ENCODE measurements at places on chromosomes 7 and 10.
A peak's percentile ranks its signal among the peaks of the same experiment; 100 is the strongest.

GRCh38 chr10:123409884-123410283 lies 255.7 kb downstream of the BUB3 start:
- no peak for DNase-seq

DNA sequence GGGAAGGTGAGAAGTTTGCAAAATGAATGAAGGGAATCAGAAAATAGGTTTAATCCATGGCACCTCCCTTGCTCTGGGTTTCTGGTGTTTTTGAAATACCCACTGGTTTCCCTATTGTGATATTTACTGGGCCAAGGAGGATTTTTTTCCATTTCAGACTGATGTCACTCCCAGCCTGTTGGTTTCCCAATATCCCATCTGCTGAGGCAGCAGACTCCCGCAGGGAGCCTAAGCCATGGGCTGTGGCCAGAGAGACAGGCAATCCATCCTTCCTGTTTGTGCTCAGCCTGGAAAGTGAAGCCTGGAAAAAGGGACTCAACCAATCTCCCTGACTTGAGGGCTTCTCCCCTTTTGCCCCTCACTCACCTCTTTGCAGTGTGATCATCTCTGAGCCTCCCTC lies 22.8 kb downstream of the FAM107B start:
- DNase-seq, result peak; percentile 48

- DNase-seq, result no peak
Measured at GRCh38 chr10:77357185-77357584, 280.4 kb downstream of the KCNMA1 start.

DNA sequence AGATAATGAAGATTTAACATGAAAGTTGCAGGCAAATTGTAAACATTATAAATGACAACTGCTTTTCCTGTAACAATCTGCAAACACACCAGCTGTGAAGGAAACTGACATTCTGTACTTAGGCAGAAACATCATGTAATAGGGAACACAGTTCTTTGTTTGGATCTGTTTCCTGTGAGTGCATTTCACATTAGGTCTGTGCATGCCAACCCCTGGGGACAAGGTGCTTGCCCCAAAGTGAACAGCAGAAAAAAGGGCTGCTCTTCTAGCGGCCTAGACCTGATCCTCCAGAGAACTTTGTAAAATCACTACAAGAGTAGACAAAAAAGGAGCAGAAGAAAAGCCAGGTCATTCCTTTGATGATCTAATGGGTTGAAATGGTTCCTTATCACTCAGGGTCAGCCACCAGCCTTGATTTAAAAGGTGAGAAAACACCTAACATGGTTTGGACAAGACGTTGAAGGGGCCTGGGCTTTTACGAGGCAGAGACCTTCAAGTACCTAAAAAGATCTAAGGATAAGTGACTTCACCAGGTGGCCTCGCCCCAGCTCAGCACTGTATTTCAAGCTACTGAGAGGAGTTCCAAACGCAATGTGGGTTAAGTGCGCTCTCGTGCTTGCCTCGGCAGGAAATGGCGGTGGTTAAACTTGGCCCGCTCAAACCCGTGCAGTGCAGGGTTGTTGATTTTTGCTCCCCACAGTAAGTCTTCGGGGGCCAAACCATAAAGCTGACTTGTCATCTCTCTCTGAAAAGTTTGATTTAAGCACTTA lies 249.7 kb downstream of the CREB5 start:
- DNase-seq, result no peak

- no peak for DNase-seq
Measured at GRCh38 chr7:132073920-132074589, 502.2 kb downstream of the PLXNA4 start.

GRCh38 chr10:69815104-69815503 lies 13.4 kb downstream of the COL13A1 start:
- DNase-seq, result no peak

DNA sequence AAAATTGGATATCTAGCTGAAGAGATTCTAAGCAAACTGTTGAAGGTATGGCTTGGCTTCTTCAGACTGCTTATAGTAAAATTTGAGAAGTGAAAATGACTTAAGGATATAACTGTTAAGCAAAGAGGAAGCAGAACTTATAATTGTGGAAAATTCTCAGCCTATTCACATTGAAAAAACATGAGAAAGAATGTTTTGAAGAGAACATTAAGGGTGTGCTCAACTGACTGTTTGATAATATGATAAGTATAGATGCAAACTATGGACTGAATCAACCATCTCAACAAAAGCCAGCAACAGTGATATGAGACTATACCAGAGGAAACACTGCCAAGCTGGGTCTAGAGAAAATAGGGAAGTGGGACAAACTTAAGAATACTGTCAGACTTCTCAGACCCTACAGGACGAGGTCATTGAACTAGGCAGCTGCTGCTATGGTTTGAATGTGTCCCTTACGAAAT lies 133.1 kb upstream of the PPP1R3A start:
- DNase-seq, result no peak

DNA sequence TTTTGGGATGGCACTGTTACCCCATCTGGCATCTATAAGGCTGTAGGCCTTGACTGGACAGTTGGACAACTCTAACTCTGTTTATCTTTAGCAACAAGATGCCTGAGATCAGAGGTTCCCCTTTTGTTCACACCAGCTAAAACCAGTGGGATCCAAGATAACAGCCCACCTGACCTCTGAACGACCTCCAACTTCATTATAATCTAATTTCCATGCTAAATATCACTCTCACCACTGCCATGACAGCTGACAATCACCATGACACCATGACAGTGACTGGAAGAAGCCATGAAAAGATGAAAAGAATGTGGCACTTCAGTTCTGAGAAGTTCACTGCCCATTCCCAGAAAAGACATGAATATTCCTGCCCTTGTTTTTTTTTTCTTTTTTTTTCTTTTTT lies 281.4 kb upstream of the TAC1 start:
- no peak for DNase-seq

DNA sequence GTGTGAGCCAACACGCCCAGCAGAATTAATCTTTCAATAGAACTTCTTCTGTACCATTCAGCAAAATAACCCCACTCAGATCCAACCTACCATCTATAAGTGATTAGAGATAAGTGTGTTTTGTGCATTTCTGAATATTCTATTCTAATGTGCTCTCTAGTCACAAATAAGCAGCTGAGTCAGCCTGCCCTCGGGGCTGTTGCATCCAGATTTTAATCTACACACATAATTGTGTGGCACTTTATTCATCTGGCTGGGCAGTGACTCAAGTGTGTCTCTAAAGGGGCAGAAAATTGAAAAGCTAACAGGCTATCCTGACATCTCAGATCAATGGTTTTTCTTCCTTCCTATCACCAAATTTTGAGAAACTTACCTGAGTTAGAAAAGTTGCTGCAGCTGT lies 60.3 kb downstream of the PRR15 start:
- DNase-seq, result no peak

DNA sequence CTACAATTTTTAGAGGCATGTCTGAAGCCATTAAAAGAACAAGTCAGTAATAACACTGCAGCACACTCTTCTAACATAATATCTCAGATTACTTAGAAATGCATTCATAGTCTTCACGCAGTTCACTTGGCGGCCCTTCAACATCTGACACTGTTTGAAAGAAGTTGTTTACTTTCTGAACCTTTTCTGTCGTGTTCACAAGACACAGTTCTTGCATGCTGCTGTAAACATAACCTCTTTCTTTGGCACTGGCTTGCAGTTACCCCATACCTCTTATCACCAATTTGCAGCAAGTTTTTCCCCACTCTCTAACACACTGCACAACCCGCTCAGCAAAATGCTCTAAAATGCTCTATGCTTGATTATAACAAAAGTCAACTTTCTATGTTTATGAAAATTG lies 12.0 kb downstream of the PIP4K2A start:
- DNase-seq, result no peak

DNA sequence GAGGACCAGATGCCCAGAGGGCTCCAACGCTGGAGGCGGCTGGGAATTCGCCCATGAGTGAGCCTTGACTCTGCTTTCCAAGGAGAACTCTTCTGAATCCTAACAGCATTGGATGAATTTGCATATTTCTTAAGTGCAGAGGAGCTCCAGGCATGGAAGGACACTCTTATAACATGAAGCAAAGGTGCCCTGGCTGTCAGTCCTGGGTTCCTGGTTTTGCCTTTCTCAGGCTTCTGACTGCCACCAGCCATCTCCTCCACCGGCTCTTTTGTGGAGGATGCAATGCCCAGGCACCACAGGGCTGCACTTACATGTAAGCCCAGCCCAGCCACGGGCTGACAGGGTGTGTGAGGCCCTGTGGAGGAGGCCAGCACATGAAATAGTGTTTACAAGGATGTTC lies 8.2 kb downstream of the CLRN3 start:
- no peak for DNase-seq

DNA sequence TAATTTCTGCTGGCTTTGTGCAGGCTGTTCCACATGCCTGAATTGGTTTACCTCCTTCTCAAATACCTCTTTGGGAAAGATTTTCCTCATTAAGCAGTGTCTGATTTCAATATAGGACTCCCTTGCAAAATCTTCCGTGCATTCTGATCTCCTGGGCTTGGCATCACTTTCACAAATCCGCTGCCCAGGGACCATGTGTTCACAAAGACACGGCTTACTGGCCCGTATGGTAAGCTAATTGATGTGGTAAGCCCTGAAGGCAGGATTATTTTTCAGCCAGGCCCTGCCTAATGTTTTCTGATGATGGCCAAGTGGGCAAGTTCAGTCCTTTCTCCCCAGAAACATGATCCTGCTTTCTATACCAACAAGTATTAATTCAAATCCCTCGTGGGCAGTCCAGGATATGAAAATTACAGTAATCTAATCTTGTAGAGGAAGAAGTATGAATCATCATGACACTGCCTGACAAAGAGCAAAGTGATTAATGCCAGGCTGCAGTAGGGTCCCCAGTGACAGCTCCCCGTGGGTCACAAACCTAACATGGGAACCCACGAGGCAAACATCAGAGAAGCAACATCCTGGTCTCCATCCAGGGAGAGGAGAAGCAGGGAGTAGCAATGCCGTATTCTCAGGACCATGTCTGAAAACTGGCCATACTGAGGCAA lies 11.6 kb upstream of the SVIL start:
- DNase-seq, result no peak

DNA sequence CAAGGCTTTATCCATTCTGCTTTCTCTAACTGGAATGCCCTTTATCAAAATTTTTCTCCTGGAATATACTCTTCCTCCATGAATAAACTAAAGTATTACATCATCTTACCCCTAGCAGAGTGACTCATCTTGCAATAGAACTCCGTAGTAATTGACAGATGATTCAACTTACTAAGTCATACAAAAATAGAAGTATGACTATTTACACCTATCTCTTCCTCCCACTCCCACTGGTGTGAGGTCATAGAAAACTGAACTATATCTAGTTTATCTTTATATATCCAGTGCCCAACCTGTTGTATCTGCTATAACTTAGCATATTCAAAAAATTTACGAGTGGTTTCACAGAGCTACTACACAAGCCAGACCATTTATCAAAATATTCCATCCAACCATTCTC lies 26.1 kb downstream of the ABCB1 start:
- no peak for DNase-seq

GRCh38 chr7:41084381-41084780 lies 618.5 kb downstream of the INHBA start:
- DNase-seq, result no peak

DNA sequence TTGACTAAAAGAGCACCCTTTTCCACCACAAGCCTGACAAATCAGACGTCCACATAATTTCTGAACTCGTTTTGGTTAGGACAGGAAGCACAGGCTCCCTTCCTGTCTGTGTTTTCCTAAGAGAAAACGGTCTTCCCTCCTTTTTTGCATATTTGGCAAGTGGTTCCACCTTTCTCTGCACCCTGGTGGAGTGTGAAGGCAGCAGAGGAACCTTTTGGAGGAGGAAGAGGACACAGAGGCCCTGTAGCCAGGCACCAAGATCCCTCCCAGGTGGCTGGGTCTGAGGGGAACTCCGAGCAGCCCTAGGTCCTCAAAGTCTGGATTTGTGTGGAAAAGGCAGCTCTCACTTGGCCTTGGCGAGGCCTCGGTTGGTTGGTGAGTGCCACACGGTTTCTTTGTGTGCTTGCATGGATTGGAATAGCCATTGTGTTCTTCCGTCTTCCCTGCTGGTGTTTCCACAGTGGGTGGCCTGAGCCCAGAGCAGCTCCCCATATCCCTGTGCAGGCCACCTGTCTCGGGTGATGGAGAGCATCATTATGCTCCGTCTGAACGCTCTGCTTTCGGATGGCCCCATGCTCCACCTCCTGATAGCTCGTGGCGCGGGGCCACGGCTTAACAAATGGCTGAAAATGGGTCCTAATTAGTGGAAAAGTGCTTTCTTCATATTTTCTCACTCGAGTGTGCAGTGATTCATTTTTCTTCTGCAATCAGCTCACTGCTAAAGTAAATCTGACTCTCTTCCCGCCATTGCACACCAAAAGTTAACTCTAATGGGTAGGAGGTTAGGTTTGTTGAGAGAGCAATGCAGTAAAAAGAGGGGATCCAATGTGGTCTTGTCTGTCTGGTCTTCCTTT lies 4.2 kb downstream of the IKZF1 start:
- no peak for DNase-seq

- no peak for DNase-seq
Measured at GRCh38 chr7:30143748-30144251, 9.0 kb downstream of the MTURN start.

DNA sequence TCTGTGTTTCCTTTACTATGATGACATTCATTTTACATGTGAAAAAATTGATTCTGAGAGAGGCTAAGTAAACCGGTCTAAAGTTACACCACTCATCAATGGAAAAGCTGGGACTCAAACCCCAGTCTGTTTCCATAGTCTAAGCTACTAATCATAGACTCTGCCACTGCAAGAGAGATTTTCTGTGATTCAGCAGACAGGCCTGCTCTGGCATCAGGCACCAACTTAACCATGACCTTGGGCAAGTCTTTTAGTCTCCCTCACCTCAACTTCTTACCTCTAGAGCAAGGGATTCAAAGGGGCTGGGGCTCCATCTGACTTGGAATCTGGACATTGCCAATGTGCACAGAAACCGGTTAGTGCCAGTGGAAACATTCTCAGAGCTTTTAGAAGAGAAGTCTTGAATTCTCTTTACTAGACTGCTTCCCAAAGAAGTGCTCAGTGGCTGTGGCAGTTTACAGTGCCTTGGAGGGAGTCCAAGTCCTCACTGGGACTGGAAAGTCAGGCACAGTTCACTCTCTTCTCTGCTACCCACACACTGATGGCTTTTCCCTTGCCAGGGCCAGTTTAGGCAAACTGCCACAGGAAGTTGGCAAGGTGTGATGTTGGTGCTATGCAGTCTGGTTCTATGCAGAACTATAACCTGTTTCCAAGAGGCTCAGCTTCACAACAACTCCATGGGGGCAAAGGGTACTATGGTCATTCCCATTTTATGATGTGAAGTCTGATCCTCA lies 4.5 kb upstream of the BLNK start:
- peak; percentile 62 for DNase-seq

- DNase-seq, result no peak
Measured at GRCh38 chr7:135257-135653, 57.1 kb upstream of the FAM20C start.
